ENCODE measurements at places on chromosomes 12 and 14.

DNA sequence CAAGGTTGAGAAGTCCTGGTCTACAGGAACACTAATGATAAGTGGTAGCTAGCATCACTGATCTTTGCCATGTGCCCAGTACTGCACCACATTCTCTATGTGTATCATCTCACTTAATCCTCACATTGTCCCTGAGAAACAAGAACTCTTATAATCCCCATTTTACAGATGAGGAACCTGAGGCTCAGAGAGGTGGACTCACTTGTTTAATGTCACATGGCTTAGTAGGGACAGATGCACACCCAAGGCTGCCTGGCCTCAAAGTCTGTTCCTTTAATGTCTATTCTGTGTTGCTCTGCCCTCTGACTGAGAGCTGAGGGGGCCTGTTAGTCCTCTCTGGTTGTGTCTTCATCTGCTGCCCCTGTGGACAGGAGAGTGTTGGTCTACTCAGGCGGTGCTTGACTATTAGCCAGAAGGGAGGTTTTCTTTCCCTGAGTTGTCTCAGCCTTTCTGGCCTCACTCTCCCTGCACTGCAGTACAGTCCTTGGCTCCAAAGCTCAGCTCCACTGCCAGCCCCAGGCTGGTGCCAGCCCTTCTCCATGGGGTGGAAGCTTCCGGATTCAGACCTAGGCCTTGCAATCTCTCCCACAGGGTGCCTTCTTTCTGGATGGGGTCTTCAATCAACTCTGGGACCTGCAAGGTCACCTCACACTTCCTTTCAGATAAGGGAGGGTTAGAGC lies 4.9 kb upstream of the DYNLL1 start:
- DNase-seq, result no peak

GRCh38 chr14:70640938-70641547 lies 673 bp upstream of the TTC9 start:
- peak; percentile 34 for DNase-seq

- no peak for DNase-seq
Measured at GRCh38 chr14:23543403-23543802, 8.2 kb downstream of the ZFHX2 start.

DNA sequence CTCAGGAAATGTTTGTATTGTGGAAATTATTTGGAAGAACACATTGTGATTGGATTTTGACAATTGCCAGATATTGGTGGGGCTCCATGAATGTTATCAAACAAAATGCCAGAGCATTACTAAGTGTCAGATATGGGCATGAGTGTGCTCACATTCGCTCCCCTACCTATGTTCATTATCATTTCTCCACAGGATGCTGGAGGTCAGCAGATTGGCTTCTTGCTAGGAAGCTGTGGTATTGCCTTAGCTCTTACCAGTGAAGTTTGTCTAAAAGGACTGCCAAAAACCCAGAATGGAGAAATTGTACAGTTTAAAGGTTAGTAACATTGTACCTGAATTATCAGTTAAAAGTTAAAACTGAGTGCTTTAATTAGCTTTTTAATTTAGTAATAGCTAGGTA lies 78.3 kb upstream of the ATF1 start:
- peak; percentile 11 for DNase-seq

- no peak for DNase-seq
Measured at GRCh38 chr12:68335462-68335861, 3.3 kb upstream of the MDM1 start.

- DNase-seq, result no peak
Measured at GRCh38 chr12:45509187-45509586, 220.3 kb upstream of the ARID2 start.

DNA sequence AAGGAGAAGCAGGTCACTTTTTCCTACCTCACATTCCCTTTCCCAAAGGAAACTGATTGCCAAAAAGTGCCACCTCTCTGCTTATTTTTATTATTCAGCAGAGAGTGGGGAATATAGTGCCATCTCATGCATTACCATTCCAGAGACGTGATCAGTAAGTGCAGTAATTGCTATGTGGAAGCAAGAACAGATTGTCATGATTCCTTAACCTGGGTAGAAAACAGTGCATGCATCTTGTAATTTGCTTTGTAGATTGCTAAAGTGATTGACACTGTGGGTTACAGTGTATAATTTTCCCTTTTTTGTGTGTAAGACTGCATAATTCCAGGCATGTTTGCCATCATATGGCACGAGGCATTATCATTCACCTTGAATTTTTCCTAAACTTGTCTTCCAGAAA lies 332.5 kb downstream of the DIO2 start:
- DNase-seq, result no peak

DNA sequence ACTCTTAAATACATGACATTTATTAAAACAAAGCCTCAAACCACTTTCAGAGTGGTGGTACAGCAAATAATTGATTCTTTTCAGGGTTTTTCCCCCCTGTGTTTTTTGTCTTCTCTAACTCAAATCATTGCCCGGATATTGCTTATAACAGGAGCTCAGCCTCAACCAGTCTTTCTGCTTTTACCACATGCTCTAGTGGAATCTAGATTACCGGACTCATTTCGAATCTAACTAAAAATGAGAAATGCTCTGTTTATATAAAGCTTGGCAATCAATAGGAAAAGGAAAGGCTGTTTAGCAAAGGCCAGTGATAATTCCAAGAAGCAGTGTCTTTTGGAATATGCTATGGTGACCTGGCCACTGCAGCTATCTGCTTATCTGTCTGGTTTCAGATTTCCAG lies 161.5 kb downstream of the ETV6 start:
- no peak for DNase-seq

DNA sequence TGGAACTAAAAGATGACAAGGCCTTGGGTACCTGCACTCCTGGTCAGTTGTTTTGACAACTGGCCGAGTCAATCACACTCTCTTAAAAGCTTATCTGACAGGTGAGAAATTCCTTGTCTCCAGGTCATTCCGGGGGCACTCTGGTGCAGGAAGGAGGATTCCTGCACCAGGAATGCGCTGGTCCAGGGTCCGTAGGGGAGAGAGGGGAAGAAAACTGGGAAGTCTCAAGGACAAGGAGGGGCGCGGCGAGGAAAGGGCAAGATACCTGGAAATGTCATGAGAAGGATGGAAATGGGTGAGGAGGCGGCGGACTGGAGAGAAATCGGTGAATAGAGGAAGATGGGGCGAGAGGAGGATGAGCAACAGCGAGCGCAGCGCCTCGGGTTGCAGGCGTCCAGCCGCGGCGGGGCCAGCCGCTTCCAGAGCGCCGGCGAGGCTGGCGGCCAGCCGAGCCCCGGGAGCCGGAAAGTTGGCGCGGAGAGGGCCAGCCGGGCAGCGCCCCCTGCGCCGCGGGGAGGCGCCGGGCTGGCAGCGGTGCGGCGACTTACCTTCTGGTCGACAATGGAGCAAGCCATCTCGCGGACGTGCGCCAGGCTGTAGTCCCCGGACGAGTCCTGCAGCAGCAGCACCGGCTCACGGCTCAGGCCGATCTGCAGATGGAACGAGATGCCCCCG lies 809 bp downstream of the PRKD1 start:
- peak; percentile 15 for DNase-seq

GRCh38 chr14:71244341-71244740 lies 337.1 kb downstream of the PCNX1 start:
- DNase-seq, result no peak

GRCh38 chr12:17035372-17035771 lies 429.4 kb upstream of the LMO3 start:
- DNase-seq, result no peak

DNA sequence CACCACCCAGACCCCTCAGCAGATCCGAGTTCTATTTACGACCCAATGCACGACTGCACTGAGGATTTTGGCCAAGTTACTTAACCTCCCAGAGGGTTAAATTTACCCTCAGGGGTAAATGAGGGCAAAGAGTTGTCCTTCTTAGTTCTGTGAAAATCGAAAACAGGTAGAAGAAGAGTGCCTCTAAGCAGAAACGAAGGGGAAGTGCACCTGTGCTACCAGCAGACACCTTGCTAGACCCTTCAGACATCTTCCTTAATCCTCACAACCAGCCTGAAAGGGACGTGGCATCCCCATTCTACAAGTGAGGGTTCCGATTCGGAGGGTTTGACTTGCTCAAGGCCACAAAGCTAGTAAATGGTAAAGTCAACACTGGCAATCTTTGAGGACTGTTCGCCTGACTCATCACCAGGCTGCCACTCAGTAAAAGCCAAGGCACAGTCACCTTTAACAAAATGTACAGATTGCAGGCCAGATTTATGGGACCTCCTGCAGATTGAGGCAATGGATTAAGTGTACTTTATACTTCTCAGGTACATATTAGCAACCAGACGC lies 1.6 kb downstream of the GSG1 start:
- DNase-seq, result peak; percentile 49

DNA sequence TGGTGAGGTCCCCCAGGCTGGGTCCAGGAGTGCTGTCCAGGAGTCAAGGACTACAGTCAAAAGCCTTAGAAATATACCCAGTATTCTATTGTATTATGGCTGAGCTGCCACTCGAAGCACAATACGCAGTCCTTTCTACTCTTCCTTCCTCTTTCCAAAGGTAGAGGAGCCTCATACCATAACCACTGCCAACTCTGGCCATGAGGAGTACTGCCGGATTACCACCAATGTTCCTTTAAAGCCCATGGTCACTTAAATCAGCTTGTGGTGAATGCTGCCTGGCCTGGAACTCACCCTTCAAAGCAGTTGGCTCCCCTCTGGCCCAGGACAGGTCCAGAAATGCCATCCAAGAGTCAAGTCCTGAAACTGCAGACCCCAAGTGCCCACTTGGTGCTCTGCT lies 425.4 kb downstream of the SLC16A7 start:
- no peak for DNase-seq

DNA sequence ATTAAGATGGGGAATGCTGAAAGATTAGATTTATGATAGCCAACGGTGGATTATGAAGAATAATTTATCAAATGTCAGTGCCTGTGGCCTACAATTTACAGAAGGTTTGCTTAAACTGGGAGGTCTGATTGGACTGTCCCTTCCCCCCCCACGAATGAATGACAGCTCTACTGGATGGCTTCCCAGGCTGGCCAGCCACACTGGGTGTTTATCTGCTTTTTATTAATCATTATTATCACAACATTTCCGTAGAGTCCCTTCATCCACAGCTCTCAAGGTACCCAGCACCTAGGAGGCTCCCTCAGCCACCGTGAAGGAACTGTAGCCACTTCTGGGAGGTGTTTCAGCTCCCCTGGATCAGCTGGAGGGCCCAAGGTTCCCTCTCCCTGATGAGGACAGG lies 78.9 kb downstream of the ADCK1 start:
- no peak for DNase-seq

- no peak for DNase-seq
Measured at GRCh38 chr12:171743-172676, 41.9 kb downstream of the SLC6A12 start.

- DNase-seq, result no peak
Measured at GRCh38 chr12:68893201-68893600, 39.8 kb downstream of the CPM start.

- DNase-seq, result peak; percentile 31
Measured at GRCh38 chr12:24853588-24853987, 95.3 kb downstream of the BCAT1 start.

DNA sequence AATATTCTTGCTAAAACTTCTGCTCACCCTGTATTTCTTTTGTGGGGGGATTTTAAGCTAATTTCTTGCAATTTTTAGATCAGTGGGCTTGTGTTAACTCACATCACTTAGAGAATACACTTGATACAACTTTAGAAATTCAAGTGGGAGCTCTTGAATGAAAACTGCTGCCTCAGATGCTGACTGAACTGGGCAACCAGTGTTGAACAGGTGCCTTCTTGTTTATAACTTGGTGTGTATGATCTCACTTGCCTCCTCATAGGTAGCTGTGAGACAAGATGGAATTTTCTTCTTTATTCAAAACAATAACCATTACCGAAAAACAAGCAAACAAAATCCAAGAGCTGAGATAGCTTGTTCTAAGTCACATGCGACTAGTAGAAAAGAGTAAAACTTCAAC lies 63.5 kb downstream of the FGD4 start:
- DNase-seq, result no peak

GRCh38 chr12:93453633-93454032 lies 11.9 kb upstream of the UBE2N start:
- no peak for DNase-seq

DNA sequence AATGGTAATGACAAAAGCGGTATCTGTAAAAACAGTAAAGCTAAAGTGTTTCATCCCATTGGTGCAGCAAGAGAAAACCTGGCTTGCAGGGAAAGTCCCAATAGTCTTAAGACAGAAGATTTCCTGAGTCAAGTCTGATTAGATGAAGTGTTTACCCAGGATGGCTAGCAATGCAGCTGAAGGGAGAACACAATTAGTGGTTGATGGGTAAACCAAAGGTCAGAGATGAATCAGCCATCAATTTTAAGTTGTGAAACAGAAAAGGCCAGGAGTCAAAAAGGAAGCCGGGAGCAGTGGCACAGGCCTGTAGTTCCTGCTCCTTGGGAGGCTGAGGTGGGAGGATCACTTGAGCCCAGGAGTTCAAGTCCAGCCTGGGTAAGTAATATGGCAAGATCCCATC lies 52.6 kb downstream of the SEC23A start:
- no peak for DNase-seq

DNA sequence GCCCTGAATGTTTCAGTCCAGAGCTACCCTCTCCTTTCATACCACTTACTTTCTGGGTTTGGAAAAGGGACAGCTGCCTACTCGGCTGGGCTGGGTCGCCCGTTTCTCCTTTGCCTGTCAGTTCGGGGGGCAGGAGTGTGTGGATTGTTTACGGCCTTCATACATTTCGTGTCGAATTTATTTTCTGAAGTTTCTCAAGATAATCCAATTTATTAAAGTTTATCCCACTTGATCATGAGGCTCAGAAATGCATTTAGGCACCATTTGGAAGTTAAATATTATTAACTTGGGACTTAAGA lies 608 bp downstream of the ZNF410 start:
- no peak for DNase-seq

DNA sequence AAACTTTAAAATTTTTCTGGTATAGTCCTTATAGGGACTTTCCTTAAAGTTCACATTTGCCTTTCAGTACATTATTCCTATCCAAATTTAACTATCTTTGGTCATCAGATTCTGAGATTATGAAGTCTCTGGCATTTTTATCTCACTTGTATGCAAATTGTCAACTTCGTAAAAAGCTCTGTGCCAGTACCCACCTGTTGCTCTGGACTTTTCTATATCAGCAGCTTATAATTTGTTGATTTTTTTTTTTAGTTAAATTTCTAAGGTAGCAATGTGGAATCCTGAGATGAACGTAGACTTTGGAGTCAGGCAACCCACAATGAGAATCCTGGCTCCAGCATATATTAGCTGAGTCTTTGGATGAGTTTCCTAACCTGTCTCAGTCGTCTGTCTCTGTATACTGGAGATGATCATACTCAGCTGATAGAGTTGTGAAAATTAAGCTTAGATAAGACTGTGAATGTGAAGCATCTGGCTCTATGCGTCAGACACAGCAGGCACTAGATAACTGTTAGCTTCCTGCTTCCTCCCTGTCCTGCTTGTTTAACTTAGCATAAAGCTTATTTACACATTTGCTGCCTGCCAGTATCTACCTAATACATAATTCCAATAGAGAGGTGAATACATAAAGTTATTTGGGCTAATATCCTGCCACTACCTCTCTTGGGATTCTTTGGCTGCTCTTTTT lies 59.8 kb downstream of the MARK3 start:
- DNase-seq, result no peak
